ENCODE measurements at places on chromosomes 5 and 9. TPM values are rescaled to one million over a fixed set of nuclear protein-coding genes. Genes with fewer than 3 reads are reported as not detected.

DNA sequence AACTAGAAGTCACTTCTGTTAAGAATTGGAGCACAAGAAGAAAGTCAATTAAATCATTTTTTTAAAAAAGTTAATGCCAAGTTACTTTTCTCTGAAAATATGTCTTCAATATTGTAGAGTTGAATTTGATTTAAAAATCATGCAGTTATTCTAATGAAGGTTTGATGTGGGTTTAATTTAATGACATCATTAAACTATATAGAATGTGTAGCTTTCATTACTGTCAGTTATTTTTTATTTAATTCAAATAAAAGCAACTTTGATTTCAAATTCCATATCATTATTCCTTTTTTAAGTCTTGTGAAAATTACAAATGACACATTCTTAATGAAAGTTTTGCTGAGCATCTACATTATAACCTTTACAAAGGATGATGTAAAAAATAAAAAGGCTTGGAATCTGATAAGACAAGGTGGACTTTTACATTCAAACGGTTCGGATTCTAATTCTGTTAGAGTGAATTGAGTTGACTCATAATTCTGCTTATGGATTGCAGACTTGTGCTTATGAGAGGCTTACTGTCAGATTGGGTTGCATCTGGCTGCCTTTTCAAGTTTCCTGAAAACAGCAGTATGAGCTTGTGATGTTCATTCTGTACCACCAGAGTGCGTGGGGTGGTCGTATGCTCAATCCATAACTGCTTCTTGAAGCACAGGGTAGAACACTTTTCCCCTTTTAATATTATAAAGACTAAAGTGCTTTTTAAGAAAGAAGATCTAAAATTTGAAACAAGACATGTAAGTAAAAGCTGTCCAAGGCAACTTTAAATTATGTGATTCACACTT is 253.0 kb upstream of the ARRDC3 start:
- no peak for DNase-seq

GRCh38 chr9:14433351-14434157 is 119.6 kb upstream of the NFIB start:
- no peak for DNase-seq

QRFP gene
- total RNA-seq, result not detected

GRCh38 chr5:98397081-98397480 is 376.4 kb upstream of the RGMB start:
- DNase-seq, result no peak

- no peak for DNase-seq
Observed at GRCh38 chr5:68074048-68074632, 141.4 kb upstream of the PIK3R1 start.

MCIDAS gene
- total RNA-seq, result not detected

DNA sequence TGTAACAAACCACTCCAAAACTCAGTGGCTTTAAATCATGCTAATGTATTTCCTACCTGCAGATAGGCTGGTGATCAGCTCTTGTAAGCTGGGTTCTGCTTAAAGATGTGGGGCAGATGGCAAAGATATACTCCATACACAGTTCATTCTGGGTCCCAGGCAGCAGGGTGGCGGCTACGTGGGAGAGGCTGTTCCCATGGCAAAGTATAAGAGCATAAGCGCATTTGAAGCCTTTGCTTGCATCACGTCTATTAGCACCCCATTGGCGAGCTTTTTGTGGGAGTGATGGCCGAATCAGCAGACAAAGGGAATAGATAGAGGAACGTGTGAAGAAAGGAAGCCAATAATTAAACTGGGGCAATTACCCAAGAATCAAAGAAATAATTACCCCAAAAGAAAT is 523.1 kb downstream of the SPATA31D1 start:
- DNase-seq, result no peak

PIK3R1 gene
- total RNA-seq, result 97.0 TPM

STPG3 gene
- total RNA-seq, result not detected

GRCh38 chr5:180689775-180690174 is 40.4 kb upstream of the FLT4 start:
- DNase-seq, result no peak

DNA sequence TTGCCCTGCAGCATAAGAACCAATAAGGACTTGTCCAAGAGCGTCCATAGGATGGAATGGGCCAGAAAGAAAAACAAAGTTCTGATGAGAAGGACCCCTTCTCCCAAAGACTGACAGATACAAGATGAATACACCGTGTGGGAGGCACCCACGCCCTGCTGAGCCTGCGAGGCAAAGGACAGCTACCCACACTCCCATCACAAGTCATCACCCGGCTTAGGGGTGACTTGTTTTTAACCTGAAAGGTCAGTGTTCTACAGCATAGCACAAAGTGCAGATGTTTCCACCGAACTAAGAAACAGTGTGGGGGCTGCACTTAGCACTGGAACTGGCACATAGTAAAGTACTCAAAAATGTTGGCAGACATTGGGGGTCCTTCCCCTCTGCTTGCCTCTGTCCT is 13.9 kb downstream of the TNIP1 start:
- DNase-seq, result no peak

DNA sequence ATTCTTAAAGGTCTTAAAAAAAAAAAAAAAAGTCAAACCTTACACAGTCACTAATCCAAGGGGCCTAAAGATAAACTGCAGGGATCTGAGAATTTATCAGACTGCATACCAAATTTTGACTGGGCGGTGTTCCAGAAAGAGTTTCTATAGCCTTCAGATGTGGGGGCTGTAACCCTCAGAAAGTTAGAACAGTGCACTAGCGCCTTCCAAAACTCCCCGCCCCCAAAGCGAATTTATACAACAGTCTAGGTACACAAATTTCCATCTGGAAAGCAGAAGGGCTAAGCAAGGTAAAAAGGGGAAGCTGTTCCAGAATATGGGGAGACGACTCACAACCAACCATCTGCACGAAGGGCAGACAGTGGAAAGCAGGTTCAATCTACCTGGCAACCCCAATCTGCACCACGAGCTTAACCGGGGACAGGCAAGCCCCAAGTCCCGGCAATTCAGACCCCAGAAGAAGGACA is 813 bp downstream of the ERMP1 start:
- DNase-seq, result peak; percentile 30

DNA sequence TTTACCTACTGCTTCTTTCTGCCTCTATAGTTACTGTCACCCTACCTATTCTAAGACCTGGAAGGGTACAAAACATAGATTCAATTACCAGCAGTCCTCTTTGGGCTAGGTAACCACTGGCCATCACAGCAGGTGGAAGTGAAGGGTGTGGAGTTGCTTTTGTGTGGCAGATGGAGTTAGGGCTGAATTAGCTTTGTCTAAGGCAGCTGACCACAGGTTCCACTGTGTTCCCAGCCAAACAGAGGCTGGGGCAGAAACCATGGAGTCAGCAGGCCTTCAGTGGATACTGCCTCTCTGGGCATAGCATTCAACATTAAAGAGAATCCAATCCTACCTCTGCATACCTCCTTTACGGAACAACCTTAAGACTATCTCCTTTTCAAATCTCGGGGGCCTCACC is 254.2 kb downstream of the RFX3 start:
- DNase-seq, result no peak
